Esophagus squamous epithelium (tissue), 5 donors: ENCODE measurements at places on chromosomes 12 and 14.

GRCh38 chr12:11823043-11823442, 173.6 kb downstream of the ETV6 start:
- no peak for DNase-seq

DNA sequence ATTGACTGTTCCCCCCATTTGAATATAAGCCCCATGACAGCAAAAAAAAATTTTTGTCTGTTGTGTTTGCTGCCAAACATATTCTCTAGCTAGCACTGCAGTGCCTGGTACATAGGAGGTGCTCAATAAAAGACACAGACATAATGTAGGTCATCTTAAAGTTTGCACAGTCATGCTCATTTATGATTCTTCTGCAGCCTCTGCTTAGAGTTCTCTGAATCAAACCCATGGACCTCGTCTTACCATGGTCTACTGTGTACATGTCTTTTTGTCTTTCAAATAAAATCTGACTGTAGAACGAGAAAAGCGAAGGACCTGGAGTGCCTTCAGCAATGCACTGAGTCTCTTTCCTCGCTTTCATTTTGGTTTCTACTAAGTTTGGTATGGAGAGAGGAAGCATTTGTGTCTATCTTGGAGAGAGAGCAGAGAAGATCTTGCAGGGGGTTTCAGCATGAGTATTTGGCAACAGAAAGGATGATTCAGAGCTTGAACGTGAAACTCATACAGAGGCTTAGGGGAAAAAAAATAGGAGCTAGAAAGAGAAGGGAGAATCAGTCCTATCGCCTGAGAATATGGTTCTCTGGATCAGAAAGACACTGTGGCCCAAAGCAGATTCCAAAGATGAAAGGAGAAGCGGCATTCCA, 38.8 kb upstream of the TMCC3 start:
- no peak for DNase-seq

DNA sequence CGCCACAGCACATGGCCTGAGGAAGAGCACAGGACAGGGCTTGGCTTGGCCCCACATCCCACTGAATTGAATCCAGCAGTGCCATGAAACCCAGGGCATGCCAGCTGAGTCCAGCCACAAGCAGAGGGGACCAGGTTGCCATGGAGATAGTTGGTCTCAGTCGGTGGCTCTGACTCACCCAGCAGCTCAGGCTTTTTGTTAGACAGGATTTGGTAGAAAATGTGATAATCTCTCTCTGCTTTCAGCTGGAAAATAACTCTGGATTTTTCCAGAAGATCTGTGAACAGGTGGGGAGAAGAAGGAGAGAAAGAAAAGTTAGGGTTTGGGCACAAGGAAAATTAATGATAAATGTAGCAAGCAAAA, 4.8 kb downstream of the MYH7 start:
- no peak for DNase-seq

- no peak for DNase-seq
Observed at GRCh38 chr12:2924019-2924418, 33.3 kb downstream of the TULP3 start.
